ENCODE measurements at places on chromosomes 11 and 22.

DNA sequence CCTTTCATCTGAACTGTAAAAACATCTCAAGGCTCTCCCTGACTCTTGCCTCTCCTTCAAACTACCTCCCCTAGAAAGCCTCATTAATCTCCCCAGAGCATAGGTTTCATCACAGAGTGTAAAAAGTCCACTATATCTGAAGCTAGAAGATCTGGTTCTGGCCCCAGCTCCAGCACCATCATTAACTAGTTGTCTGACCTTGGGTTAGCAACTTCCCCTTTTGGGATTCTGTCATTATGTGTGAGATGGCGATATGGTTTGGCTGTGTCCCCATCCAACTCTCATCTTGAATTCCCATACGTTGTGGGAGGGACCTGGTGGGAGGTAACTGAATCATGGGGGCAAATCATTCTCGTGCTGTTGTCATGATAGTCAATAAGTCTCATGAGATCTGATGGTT lies 97.3 kb downstream of the KCNC1 start:
- DNase-seq = no peak

- DNase-seq = no peak
These were observed 1.4 kb upstream of the MS4A13 start for GRCh38 chr11:60513496-60514460.

DNA sequence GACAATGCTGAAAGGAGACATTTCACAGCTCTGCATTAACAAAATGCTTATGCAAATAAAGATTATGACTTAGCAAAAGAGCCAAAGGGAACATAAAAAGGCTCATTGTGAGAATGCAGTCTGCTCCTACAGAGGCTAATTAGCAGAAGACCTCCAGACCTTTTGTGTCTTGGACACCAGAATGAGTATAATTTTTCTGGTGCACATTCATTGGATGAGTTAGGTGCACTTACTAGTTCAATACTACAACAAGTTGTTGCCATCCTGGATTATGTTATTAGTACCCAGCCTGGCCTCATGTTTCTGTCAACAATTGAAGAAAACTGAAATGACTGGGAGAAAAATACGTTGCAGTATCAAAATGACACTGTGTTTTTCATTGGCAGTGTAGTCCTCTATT lies 613.2 kb upstream of the CHORDC1 start:
- DNase-seq = no peak

- DNase-seq = no peak
These were observed 14.5 kb downstream of the USP2 start for GRCh38 chr11:119366690-119367620.

GRCh38 chr11:75276686-75277085 lies 36.1 kb downstream of the TPBGL start:
- no peak for DNase-seq

- DNase-seq = no peak
These were observed 40.0 kb downstream of the TENM4 start for GRCh38 chr11:79400717-79401330.

DNA sequence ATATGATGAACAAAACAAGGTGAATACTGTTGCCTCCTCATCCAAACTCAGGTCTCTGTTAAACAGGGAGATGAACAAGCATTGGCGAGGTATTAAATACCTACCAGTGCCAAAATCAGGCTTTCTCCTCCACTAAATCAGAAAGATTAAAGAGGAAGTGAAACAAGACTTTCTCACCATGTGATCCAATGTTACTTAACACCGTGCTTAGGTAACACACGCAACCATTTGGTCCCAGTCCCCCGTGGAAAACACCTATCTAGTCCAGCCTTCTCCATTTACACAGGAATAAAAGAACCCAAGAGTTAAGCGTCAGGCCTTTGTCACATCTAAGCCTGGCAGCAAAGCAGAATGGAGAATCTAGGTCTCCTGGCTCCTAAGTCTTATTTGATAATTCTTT lies 34.5 kb downstream of the TENM4 start:
- DNase-seq = no peak

DNA sequence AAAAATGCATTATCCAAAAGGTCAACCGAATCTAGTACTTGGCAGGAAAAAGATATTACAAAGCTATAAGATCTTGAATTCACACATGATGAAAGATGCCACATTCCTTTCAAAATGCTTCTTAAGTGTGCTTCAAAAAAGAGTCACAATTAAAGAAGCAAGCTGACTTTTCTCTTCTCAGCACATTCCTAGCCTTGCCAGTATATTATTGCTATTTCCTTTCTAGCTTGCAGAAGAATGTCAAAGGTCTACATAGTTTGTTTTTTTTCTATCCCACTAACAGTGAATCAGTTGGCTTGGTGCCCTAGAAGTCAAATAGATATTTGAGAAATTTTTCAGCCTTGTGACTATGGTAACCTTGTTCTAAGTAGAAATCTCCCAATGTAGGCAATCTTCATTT lies 56.8 kb downstream of the GUCY1A2 start:
- DNase-seq = no peak

- no peak for DNase-seq
These were observed 90.3 kb upstream of the BARX2 start for GRCh38 chr11:129285402-129285786.

GRCh38 chr11:64989416-64989815 lies 7.4 kb downstream of the BATF2 start:
- DNase-seq = no peak

DNA sequence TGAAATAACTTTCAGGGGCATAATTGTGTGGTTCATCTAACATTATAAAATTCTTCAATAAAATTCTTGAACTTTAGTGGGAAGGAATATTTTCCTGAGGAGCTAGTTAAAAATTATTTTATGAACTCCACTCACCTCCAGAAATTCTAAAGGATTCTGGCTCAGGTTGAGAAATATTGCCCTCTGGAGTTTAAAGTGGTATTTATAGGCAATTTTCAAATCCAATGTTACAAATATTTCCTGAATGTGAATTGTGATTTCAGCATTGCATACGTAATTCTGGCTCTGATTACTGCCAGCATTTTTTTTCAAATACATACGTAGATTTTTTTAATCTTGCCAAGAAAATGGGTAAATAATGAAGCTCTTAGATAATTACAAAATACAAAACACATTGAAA lies 598.2 kb upstream of the ANO3 start:
- no peak for DNase-seq

- DNase-seq = no peak
These were observed 1474.2 kb downstream of the FAM181B start for GRCh38 chr11:81259471-81259870.

DNA sequence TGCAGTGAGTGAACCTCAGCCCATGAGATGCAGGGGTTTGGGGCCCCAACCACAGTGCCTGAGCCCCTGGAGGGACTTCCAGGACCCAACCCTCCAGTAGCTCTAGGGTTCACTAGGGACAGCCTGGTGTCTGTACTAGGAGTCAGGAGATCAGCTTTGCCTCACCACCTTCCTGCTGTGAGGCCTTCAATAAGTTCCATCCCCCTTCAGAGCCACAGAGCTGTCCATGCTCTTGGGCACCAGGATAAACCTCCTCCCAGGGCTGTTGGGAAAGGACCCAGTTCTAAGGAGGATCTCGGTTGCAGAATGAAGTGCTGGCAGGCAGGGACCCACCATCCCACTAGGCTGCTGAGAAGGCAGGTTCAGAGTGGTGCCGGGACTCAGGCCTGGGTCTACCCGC lies 9.7 kb downstream of the ARHGEF17 start:
- DNase-seq = no peak

DNA sequence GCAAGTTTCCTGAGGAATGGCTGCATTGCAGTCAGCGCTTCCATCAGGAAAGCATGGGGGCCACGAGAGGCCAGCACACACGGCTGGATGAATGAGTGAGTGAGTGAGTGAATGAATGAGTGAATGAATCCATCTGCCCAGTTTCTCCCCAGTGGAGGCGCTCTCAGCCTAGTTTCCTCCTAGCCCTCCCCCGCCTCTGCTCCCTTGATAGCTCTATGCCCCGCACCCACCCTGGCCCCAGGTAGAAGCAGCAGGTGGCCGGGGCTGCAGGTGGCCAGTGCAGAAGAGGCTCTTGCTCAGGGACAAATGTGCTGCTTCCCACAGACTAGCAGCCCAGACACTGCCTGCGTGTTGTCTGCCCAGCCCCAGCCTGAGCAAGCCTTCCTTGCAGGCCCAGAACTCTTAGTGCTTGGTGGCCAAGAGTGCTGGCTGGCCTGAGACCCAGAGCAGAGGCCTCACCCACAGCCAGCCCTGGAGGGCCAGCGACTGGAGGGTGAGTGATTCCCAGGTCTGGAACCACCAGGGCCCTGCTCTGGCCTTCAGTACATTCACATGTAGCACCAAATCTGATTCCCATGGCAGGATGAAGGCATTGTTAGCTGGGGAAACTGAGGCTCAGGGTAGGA lies 31.1 kb upstream of the PDGFB start:
- no peak for DNase-seq

DNA sequence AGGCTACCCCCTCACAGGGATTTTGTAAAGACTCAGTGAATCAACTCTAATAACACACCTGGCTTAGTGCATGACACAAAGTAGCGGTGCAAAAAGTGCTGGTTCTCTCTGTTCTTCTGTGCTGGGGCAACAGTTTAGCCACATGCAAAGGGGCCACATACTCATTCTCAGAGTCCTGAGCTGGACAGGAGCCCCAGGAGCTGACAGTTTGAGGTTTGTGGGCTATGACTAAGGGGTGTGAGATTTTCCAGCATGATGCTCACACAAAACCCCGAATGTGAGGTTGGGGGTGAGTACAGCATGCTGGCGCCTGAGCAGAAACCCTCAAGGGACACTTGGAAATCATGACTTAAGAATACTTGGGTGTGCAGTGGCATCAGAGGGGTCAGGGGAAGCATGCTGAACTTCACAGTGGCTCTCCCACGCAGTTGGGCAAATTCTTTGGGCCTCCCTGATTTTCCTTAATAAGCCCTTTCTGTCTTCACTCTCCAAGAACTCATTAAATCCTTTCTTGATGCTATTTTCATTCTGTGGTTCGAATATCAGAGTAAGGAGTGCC lies 31.0 kb downstream of the TMPRSS5 start:
- DNase-seq = no peak

DNA sequence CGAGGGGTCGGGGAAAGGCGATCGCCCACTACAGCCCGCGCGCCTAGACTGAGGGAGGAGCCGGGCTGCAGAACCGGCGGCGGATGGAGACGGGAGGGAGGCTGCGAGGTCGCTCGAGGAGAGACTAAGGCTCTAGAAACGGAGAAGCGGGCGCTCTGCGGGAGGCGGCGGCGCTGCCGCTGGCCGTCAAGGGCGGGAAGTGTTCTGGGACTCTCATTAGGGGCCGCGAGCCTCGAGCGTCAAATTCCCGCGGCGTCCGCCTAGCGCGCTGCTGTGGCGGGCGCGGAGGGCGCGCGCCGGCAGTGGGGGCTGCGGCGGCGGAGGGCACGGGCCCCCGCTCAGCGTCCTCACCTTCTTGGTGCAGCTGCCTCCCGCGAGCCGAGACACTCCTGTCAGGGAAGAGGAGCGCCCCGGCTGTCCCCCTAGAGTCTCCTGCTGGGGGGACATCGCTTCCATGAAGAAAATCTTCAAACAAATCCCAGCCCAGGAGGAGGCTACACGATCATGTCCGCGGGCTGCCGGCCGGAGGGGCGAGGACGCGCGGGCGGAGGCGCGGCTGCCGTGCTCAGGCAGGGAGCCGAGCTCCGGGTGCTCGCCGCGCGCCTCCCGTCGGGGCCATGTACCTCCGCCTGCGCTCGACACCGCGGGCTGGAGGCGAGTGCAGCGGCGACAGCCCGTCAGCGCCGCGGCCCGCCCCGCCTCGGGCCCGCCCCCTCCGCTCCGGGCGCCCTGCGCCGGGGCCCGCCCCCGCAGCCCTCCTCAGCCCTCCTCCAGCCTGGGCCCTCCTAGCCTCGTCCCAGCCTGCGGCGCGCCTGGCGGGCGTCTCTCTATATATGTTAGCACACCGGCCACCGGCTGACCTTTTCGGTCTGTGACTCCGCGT lies at the start of gene ARHGAP20:
ARHGAP20 (minus strand) TSS at position 662 of the 883 bp plus-strand sequence; CDS start at position 456, 206 bp downstream.
- DNase-seq = peak; percentile 43

DNA sequence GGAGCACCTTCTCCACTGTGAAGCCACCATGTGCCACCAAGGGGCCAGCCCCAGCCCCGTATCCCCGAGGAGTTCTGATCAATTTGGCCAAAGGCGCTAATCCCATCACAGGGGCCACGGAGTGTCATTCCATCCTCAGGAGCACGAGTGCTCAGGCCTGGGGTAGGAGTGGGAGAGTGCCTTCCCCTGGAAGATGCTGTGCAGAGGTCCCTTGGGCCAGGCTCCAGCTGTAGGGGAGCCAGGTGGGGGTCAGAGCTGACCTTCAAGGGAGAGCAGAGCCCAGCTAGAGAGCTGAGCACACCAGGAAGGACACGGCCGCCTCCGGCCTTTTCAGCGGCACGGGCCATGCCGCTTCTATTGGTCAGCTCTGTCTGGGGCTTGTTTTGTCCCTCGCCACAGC lies 1459.9 kb downstream of the BRD1 start:
- DNase-seq = no peak

DNA sequence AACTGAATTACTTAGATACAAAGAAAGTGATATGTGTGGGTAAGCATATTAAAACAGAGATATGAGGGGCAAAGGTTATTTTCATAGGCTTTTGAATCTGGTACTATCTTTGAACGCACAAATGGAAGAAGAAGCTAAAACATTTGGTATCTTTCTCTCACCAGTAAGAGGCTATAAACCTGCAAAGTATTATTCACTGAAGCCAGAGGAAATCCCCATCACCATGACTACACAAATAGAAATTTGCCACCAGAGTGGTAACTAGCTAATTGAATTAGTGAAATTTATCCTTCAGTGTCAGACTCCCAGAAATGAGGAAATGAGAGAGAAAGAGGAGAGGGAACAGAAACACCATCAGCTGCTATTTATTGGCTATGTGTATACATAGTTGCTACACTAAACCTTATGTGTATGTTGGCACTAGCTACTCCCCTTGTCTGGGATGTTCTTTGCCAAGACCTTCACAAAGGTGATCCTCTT lies 503.4 kb downstream of the DLG2 start:
- no peak for DNase-seq

GRCh38 chr11:76225122-76225611 lies 18.9 kb upstream of the WNT11 start:
- no peak for DNase-seq

- DNase-seq = no peak
These were observed 8.3 kb downstream of the PICK1 start for GRCh38 chr22:38065539-38065938.

- DNase-seq = no peak
These were observed 30.7 kb downstream of the PIWIL4 start for GRCh38 chr11:94597896-94598295.

DNA sequence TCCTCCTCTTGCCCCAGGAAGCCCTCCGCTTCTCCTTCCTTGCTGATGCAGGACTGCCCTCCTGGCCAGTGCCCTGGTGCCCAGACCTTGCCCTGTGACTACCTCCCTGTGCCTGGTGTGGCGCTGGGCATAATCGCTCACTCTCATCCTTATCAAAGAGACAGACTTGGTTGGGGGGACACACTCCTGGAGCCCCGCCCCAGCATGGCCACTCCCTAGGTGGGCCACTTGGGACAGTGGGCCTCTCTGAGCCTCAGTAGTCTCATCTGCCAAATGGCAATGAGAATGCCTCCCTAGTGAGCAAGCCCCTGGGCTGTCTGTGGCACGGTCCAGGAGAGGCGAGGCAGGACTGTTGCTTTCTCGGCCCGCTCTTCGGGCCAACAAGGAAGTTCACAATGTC lies 72.7 kb upstream of the TSPAN18 start:
- no peak for DNase-seq
